CD8-positive, alpha-beta T cell (primary cell): ENCODE measurements at places on chromosomes 11 and 22.
A peak's percentile ranks its signal among the peaks of the same experiment; 100 is the strongest.

GRCh38 chr11:35619855-35620640 is 1.8 kb downstream of the FJX1 start:
- no peak for DNase-seq

- DNase-seq = no peak
These were observed 75.8 kb downstream of the PDE2A start for GRCh38 chr11:72598466-72598865.

- no peak for DNase-seq
These were observed 289.7 kb upstream of the ARHGAP42 start for GRCh38 chr11:100397401-100397800.

GRCh38 chr22:36454916-36455570 is 26.4 kb downstream of the TXN2 start:
- peak; percentile 96 for DNase-seq

DNA sequence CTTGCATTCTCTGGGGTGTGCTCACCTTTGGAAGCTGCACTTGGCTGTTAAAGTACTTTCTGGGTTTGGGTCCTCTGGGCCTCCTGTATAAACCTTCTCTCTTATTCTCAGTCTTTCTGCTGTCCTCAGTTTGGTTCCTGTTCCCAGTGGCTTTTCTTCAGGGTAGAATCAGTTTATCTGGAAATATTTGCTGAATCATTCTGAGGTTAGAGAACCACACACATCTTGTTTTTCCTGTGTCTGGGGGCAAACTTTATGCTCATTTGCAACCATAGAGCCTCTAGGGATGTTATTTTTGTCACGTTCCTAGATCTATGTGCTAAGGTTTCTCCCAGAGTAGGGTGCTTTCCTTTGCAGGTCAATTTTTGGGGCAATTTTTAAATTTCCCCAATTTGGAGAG is 224.3 kb upstream of the C11orf87 start:
- no peak for DNase-seq

GRCh38 chr11:66674964-66675602 is 2.6 kb downstream of the RBM4B start:
- DNase-seq = no peak
